ENCODE measurements at places on chromosomes 7 and 10.

DNA sequence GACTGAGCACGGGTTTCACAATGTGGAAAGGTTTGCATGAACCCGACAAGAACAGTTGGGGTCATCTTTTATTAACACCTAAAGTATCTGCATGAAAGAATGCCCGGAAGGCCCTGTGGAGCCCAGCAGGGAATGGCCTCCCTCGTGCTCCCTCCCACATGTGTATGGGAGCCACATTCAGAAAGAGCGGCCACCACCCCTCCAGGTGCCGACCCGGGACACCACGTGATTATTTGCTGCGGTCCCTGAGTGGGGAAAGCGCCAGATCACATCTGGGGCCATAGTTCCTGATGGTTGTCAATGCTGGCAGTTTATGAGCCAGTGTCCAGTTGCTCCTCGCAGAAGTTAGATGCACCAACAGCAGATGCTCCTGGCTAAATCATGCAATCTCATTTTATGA, 571.4 kb downstream of the TCERG1L start:
- DNase-seq = peak; percentile 31

DNA sequence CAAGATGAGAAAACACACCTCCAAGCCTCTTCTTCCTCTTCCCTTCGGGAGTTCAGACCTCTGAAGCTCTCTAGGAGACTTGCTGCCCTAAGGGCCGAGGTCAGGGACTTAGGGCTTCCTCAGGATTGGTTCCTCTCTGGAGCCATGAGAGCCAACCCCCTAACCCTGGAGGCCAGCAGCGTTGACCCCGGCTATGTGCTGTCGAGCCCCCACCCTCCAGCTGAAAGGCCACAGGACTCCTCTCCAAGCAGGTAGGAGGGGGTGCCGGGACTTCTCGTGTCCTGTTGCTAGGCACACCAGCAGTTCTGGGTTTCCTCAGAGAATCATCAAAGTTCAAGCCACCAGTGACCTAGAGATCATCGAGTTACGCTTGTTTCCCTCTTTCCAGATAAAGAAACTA, 87.4 kb downstream of the ARHGAP22 start:
- peak; percentile 74 for DNase-seq

GRCh38 chr10:61732629-61733278, 70.0 kb downstream of the CABCOCO1 start:
- no peak for DNase-seq

- no peak for DNase-seq
Observed at GRCh38 chr10:123570051-123570897, 95.9 kb upstream of the GPR26 start.

DNA sequence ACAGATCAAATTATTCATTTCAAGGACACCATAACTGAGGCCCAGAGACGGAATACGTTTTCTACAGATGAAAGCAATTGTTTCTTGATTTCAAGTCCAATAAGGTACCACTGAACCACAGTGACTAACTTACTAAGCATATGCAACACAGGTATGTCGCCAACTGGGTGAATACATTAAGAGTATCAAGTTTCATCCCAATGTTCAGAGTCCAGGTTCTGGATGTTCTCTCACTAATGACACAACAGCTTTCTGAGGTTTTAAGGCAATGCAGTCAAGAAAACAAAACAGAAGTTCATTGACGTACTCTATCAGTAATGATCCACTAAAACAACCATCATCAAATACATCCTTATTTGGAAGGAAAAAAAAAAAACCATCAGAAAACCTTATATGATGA, 35.8 kb downstream of the NSUN6 start:
- DNase-seq = no peak

GRCh38 chr10:48940958-48941357, 1.3 kb upstream of the LRRC18 start:
- peak; percentile 38 for DNase-seq

DNA sequence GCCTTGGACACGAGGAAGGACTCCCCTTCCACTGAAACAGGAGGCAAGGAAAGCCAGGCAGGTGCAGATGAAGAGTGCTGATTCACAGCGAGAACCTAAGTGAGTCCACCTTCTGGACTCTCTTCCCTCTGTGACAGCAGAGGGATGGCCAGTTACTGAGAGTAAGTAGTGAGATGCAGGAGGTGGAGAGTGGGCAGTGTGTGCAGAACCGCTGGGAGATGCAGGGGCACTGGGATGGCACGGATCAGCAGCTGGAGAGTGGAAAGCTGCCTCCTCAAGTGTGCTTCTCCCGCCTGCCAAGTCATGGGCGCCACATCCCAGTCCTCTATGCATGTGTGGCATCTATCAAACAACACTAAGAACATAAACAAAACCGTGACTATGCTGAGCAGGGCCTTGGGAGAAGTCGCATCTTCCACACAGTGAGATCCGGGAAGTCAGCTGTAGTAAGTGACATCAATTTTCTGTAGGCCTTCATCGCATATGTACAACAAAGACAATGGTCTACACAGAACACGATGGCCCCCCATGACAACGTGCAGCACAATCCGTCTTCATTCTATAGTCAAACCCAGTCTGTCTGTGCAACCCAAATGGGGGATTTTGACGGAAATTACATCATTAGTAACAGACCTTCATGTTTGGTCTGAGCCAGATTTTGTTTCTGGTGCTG, 217.4 kb upstream of the KLF14 start:
- no peak for DNase-seq

DNA sequence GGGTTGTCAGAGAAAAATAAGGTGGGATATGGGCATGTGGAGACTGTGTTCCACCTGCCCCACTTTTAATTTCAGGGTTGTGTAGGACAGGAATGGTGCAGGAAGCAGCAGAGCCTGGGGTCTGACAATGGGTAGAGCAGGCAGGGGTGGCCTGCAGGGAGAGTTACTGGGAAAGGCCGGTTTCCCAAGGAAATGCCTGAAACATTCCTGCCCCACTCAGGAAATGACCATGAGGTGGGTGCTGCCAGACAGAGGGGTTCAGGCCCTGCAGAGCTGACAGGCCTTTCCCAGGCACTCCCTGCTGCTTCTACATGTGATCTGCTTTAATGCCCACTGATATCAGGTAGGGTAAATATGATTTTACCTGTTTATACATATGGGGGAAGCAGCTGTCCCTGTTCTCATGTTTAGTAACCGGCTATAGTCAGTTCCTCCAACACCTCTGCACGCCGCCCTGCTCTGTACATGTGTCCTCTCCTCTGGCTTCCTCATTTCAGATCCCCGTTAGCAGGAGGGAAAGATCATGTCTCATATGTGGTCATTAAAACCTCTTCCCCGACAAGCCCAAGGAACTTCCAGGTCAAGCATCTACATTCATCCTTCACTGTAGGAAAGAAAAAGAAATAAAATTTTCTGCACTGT, 118.6 kb upstream of the PRSS58 start:
- no peak for DNase-seq

DNA sequence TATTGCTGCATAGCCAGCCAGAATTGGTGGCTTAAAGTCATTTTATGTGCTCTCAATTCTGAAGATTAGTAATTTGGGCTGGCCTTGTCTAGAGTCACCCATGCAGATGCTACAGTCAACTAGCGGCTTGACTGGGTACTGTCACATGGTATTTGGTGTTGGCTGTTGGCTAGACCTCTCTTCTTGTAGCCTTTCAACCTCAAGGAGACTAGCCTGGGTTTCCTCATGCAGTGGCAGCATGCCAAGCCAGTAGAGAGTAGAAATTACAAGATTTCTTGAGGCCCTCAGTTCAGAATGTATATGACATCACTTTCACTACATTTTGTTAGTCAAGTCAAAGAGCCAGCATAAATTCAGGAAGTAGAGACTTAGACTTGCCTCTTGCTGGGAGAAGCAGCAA, 3.7 kb upstream of the ZNF800 start:
- no peak for DNase-seq

DNA sequence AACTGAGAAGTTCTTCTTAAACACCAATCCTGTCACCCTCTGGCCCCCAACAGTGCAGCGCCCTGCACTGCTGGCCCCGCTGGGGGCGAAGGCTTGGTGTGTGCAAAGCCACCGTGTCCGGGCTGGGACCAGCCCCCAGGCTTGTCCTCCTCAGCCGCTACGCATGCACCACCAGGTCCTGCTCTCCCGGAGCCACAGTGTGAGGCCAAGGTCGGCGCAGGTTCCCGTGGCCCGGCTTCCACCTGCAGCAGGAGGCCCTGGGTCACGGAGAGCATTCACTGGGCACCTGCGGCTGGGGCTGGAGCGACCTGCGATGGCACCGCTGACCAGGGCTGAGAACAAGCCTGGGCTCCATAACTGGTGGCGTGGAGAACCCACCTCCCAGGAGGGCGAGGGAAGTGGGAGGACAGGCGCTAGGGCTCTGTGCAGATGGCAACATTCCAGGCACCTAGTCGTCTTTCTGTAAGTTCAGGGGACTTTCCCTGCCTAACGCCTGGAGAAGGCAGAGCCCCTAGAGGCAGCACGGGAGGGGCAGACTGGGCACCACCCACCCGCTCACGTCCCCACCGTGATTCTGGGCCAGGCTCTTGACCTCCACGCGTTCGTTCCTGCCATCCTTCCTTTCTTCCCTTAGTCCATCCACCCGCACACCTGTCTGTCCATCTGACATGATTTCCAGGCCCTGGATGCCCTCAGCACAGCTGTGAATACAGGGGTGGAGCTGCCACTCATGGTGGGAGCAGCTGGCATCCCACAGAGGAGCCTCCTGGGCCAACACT, 271.6 kb downstream of the ELFN1 start:
- no peak for DNase-seq

DNA sequence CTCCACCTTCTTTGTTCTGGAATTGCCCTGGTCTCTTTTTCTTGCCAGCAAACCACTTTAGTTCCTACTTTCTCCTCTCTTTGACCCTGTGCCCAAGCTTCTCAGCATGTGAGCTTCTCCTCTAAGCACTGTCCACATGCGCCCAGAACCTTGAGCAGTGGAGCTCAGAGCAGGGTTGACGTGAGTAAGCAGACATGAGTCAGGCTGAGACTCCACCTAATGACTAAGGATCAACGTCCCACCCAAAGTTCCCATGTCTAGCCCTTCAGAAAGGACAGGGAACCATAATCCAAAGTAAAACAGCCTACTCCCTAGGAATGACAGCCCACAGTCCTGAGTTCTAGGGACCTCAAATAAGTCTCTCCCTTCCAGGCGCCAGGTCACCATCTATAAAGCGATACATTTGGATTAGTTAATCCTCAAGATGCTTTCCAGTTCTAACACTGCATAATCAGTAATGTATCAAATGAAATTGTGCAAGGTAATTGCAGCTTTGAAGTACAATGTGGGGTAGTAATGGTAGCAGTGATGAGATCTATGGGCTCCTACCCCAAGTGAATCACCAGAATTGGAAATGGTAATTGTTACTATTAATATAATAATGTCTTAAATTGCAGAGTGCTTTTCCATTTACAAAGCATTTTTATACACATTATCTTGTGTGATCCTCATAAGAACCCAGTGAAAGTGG, 44.5 kb downstream of the KCNMA1 start:
- no peak for DNase-seq

GRCh38 chr7:22351329-22351692, 5.6 kb downstream of the RAPGEF5 start:
- no peak for DNase-seq

- DNase-seq = no peak
Observed at GRCh38 chr7:137753948-137754851, 92.6 kb downstream of the DGKI start.

DNA sequence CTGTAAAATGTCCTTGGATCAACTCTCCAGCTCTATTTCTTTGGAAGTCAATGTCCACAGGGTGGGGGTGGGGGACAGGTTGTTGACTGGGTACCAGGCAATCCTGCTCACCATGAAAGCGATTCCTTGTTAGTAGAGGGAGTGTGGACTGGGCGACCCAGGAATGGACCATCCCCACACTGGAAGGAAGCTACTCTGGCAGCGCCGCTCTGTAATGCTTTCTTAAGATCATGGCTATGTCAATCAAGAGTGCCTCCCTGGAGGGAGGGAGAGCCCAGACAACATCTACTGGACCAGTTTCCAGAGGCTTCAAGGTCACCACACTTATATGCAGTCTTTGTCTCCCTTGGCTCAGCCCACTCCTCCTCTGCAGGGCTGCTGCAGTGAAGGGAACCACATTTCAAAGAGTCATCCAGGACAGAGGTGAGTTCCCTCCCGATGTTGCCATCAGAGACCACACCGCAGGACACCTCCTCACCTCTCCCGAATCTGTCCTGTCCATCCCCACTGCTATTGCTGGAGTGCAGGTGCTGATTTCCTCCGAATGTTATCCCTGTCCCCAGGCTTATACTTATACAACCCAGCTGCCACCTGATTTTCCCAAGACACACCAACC, 6.9 kb downstream of the GIMAP5 start:
- DNase-seq = no peak

GRCh38 chr10:80281292-80281691, 8.2 kb downstream of the MAT1A start:
- no peak for DNase-seq

DNA sequence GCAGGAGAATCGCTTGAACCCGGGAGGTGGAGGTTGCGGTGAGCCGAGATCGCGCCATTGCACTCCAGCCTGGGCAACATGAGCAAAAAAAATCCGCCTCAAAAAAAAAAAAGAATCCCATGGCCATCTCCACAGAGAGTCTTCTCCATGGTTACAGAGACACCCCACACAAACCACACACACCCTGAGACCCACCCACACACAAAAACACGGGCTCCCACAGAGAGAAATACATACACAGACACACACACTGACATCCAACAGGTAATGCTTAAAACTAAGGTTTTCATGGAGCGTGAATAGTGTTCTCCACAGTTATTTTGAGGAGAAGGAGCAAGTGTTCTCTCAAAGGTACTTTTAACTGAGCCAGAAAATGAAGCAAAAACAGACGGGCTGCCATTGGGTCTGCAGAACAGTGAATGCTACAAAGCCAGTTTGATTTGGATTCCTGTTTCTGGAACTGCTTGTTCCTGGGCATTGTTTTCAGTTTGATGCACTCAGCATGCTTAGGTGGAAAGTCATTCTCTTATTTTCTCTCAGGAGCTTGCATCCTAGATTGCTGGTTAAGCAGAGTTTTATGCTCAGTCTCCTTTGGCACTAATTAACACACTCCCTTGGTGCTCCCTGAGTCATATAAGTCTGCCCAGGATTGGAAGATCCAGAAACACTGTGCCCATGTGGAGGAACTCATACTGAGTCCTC, 15.4 kb downstream of the AHCYL2 start:
- no peak for DNase-seq

GRCh38 chr10:5047912-5048628, 44.4 kb upstream of the AKR1C2 start:
- DNase-seq = no peak

- no peak for DNase-seq
Observed at GRCh38 chr10:83538047-83538446, 601.3 kb upstream of the GHITM start.

GRCh38 chr10:126889421-126889820, 15.8 kb upstream of the DOCK1 start:
- DNase-seq = no peak

GRCh38 chr10:79610601-79611191, at the start of gene SFTPA1:
Gene SFTPA1 (plus strand): TSS chr10:79610939. CDS start chr10:79611826, 887 bp downstream.
- no peak for DNase-seq
